Activated CD4-positive, CD25-positive, alpha-beta regulatory T cell treated with anti-CD3 and anti-CD28 coated beads, Interleukin-2, amount 50 U/mL, for 24 hours (primary cell): ENCODE measurements at places on chromosomes 2 and 18.
A peak's percentile ranks its signal among the peaks of the same experiment; 100 is the strongest.

- no peak for ATAC-seq
These were observed 347.6 kb downstream of the CTNNA2 start for GRCh38 chr2:79860228-79861058.

DNA sequence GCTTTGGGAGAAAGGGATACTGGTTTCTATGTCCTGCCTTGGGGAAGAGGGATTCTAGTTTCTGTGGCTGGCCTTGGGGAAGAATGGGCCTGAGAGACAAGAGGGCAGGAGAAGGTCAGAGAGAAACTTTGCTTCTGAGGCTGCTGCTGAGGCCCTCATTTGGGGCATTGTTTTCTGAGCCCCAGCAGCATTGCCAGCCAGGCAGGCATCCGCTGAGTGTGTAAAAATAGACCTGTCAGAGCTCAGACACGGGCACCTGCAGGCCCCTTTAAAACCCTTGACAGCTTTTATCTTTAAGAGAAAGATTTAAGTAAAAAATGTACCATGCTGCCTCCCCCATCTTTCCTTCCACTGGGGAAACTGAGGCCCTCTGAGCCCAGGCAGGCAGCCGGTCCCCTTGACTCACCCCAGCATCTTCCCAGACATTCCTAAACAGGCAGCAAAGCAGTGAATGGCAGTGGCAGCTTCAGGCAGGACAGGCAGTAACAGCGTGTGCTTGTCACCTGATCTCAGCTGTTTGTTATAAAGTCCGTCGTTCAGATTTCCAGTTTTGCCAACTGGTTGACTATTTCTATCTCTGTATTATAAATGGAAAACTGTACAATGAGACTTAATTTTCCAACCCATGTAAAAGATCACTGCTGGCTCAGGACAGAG is 27.6 kb downstream of the MLPH start:
- ATAC-seq = no peak

DNA sequence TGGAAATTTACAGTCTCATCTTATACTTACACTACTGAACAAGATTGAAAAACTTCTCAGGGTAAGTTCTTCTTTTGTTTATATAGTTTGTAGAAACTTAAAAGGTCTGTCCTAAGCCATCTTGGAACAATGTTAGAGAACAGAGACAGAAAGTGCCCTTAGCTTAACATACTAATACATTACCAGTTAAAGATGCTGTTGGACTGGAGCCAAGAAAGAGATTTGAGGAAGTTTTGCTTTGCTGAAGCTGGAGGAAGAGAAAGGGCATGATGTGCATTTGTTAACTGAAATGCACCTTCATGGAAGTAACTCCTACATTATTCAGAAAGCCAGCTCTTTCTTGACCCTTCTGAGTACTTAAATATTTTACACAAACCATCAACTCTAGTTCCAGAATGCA is 66.5 kb upstream of the TNFRSF11A start:
- ATAC-seq = no peak

DNA sequence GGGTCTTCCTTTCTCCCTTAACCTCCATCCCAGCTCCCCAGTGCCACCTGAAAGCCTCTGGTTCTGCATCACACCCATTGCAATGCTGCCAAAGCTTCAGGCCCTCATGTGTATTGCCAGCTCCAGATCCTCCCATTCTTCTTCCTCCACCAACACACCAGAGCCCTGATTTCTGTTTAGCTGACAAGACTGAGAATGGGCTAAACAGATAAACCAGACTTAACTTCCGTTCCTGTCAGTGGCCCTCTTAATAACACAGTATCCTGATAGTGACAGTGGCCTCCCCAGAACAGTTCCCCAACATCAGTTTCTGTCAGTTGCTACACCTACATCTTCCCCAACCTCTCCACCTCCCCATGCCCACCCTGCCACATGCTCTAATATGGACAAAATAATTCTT is 31.3 kb upstream of the C1D start:
- no peak for ATAC-seq

- ATAC-seq = no peak
These were observed 523.9 kb upstream of the MEX3C start for GRCh38 chr18:51721388-51721787.

DNA sequence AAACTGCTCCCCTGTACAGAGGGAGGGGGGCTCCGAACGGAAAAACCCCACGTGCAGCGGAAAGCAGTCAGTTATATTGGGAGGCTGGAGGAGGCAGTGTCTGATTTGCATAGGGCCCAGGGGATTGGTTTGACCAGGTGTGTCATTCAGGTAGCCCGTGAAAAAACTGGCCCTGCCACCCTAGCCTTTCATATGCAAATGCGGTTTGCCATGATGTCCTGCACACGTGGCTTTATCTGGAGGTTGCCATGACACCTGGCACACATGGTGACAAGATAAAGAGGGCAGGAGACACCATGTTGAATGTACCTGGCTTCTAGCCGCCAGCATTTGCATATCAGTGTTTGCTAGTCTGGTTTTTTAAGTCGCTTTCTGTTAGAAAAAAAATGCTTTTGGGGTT is 20.5 kb downstream of the SLC25A52 start:
- ATAC-seq = no peak

GRCh38 chr2:240579771-240580614 is 6.5 kb upstream of the CAPN10 start:
- ATAC-seq = peak; percentile 92

DNA sequence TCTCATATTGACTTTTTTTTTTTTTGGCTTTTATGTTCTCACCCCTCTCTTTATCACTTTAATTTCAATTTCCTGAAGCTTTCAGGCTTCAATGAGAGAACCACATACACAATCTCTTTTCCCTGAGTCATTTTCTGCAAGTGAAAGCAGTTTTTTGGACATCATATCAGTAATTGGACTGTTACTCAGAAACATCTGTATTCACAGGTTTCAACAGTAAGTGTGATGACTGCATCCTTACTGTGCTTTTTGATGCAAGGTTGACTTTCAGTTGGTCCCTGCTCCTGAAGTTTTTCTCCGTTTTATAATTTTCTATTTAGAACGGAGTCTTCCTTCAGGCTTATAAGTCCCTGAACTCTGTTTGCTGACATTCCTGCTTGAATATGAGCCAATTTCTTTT is 70.5 kb upstream of the CCBE1 start:
- no peak for ATAC-seq

- ATAC-seq = no peak
These were observed 108.0 kb downstream of the SLC8A1 start for GRCh38 chr2:40343902-40344301.

DNA sequence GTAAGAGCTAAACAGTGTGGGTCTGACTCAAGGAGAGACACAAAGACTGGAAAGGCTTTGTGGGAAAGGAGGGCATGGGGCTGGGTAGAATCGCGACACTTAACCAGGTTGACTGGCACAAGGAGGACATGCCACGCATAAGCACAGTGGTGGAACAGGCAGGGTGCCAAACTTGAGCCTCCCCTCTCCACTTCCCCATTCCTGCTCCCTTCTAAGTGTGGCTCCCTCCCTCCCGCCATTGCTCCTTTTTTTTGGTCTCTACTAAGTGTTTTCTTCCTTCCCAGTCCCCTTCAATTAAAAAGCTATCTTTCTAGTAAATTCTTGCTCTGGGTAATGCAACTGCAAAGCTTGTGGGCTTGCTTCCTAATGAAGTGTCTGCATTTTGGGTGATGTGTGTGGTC is 40.3 kb upstream of the ZFP36L2 start:
- no peak for ATAC-seq

DNA sequence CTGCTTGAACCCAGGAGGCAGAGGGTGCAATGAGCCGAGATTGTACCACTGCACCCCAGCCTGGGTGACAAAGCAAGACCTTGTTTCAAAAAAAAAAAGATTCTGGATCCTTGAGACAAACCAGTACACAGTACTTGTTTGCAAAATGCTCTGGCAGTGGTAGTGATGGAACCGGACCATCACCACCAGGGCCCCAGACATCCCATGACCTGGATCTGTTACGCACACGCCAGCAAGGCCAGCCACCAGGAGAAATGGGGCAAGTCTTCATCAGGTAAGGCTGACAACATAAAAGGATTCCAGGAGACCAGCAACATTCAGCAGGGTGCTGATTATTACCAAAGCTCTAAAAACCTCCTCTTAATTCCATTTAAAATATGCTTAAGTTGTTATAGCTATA is 35.5 kb downstream of the TBC1D8 start:
- ATAC-seq = no peak

GRCh38 chr2:187544371-187545080 is 9.7 kb downstream of the TFPI start:
- no peak for ATAC-seq

GRCh38 chr18:75507636-75508035 is 80.1 kb upstream of the SMIM21 start:
- no peak for ATAC-seq

DNA sequence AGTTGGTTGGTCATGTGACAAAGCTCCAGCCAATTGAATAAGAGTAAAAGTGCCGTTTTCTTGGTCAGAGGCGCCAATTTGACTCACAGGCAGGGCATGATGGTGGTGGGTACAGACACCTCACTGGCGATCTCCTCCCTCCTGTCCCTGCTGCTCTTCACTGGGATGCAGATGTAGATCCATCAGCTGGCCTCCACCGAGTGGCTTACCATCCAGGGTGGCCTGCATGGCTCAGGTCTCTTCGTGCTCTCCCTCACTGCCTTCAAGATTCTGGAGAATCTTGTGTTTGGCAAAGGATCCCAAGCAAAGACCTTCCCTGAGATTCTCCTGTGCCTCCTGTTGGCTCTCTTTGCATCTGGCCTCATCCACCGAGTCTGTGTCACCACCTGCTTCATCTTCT is 12.9 kb downstream of the SIX2 start:
- ATAC-seq = no peak

DNA sequence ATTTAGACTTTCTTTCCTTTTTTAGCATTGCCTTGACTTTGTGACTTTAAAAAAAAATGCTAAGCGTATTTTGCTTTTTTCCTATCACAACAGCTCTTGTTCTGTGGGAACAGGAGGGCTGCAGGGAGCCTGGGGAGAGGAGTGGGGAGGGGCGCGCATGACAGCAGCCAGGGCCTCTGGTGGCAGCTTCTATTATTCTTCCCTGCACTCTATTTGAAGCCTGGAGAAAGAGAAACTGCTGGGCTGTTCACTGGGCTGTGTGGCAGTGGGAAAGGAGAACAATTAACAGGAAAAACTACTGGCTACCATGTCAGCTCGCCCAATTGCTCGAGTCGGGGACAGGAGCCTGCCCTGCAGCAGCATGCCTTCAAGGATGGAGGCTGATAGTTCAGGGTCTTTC is 119.0 kb upstream of the ZBTB14 start:
- ATAC-seq = no peak

DNA sequence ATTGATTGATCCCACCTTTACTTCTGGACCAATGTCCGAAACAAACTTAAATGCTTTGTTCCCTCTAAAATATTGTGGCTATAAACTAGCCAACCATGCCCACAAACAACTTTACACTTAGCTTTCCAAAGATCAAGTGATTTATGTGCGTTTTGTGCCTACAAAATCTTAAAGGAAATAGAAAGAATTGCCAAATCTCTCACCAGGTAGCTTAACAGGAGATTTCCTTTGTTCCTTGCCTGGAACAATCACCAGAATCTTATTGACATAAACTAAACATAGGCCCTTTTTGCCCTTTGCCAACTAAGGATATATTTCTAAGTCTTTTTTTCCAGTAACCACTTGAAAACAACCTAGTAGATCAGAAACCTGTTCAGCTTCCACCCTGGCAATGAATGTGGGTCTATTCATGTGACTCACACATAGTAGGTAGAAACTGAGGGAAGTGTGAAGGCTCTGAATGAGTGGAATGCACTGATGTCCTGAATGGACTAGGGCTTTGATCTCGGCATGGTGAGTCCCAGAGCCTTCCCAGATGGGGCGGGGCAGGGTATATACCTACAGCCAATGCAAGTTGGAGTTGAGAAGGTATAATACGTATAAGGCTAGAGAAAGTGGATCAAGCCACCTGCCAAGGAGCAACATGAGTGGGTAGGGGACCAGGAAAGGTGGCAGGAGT is 94.6 kb upstream of the PPP1CB start:
- ATAC-seq = no peak

- no peak for ATAC-seq
These were observed 256.5 kb upstream of the SALL3 start for GRCh38 chr18:78722929-78723710.

- no peak for ATAC-seq
These were observed 50.8 kb upstream of the KIF5C start for GRCh38 chr2:148824190-148824589.

GRCh38 chr18:70250781-70251180 is 38.1 kb upstream of the SOCS6 start:
- no peak for ATAC-seq

GRCh38 chr2:184402381-184402780 is 195.9 kb upstream of the ZNF804A start:
- ATAC-seq = no peak

GRCh38 chr2:223880796-223881195 is 43.4 kb upstream of the AP1S3 start:
- no peak for ATAC-seq

GRCh38 chr2:221758076-221758475 is 186.0 kb upstream of the EPHA4 start:
- no peak for ATAC-seq

DNA sequence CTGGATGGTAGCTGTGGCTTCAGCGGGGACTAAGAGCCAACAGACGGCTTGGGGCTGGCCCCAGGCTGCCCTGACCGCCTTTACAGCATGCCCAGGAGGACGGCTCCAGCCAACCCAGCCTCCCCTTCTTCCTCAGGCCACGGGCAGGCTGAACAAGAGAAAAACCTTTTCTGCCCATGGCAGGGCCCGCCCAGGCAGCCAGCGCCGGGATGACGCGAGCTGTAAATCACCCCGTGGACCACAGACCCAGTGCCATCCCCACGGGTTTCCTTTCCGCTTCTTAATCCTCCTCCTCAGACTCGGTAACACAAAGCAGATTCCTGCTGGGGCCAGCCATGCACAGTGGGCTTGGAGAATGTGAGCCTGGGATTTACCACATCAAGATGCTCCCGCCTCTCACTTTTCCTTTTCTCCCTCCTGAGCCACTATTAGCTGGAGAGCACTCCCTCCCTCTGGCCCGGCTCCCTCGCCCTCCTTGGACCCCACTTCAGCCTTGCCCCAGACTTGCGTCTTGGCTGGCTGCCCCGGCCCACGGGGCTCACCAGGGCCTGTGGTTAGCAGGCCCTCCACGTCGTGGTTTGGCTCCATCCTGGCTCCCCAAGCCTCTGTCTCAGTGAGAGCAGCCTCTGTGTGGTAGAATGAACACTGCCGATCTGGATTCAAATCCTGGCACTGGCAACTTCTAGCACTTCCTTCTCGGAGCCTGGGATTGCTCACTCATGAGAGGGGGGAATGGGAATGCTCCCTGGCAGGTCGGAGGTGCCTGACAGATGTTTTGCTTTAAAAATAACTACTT is 31.4 kb downstream of the ATOH8 start:
- ATAC-seq = no peak

GRCh38 chr2:59947917-59948541 is 605.4 kb downstream of the BCL11A start:
- ATAC-seq = no peak

- no peak for ATAC-seq
These were observed 184.5 kb upstream of the MSH6 start for GRCh38 chr2:47598476-47598875.

GRCh38 chr2:241061275-241061674 is 40.8 kb downstream of the MTERF4 start:
- ATAC-seq = no peak

DNA sequence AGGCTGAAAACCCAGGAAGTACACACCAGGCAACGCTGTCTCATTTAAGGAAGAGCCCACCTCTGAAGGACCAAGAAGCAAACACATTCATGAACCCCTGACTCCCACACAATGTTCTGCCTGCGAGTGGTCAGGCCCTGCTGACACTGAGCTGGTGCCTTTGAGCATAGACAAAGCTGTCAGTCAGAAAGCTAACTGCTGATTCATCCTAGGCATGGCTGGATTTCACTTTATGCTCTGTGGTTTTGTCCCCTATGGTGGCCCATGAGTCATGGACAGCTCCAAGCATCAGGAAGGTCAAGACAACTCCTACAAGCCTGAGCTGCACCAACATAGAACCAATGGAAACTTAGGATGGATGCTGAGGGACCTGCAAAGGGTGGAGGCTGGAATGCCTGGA is 78.9 kb downstream of the UXS1 start:
- no peak for ATAC-seq
